Esophagus squamous epithelium (tissue), 5 donors: ENCODE measurements at places on chromosomes 7 and 10. TPM values are rescaled to one million over a fixed set of nuclear protein-coding genes. Genes with fewer than 3 reads are reported as not detected.
A peak's percentile ranks its signal among the peaks of the same experiment; 100 is the strongest.

DNA sequence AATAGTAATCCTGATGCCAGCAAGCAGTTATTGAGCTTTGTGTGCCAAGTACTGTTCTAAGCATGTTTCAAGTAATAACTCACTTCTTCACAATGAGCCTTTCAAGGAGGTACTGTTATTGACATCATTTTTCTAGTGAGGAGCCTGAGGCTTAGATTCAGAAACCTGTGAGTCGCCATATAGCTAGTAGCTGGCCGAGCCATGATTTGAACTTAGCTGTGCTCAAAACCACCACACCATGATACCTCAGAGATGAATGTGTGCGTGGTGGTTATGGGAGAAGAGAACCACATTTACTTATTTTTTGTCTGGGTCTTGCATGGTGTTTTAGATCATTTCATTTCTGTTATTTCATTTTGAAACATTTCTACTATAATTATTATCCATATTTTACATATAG is 578.9 kb downstream of the AUTS2 start:
- no peak overlapping the region for H3K4me3 ChIP-seq
- no peak overlapping the region for H3K27ac ChIP-seq
- H3K27me3 ChIP-seq: no peaks in the 10 kb centered on the region
- DNase-seq: no peak

The PFKP gene
- total RNA-seq: 94.0 TPM

DNA sequence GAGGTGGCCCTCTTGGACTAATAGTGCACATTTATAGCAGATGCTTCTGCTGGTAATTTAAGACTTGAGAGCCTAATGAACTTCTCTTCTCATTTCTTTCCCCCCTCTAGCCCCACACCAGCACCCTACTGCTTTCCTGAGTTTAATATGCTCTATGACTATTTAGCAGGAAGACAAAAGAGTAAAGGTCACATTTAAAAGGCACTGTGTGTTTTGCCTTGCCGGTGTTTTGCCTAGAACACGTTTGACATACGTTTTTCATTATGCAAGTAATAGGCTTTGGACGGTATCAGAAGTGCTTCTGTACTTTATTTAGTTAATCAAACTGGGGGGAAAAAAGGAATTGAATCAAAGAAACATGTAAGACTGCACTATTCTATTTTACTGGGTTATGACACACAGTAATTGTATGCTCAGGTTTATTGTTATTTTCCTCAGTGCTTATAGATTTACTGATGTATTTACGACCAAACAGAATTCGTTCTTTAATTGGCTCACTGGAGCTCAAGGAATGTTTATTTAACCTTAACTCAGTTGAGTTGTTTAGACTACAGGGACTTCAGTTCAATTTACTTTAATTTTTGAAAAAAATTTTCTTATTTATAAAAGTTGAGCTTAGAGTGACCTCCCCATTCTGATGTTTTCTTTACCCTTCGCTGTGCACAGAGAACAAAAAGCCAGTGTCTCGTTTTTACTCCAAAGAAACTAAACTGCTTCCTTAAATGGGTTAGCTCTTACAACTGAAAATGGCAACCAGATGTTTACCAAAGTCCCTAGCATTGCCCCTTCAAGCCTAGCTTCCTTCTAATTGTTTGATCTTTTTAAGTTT is 35.4 kb downstream of the CPED1 start:
- no peaks in the 10 kb centered on the region for H3K36me3 ChIP-seq
- H3K27me3 ChIP-seq: no peaks in the 10 kb centered on the region
- H3K4me3 ChIP-seq: no peak overlapping the region
- H3K27ac ChIP-seq: peak overlapping the region; percentile 49
- DNase-seq: no peak

GRCh38 chr10:80464557-80465450 is 10.7 kb downstream of the TSPAN14 start:
- DNase-seq: no peak
- H3K27ac ChIP-seq: peak overlapping the region; percentile 100
- peaks cover 16% of the 10 kb centered on the region for H3K36me3 ChIP-seq

- H3K27me3 ChIP-seq: peaks cover 17% of the 10 kb centered on the region
- H3K4me3 ChIP-seq: no peak overlapping the region
- no peaks in the 10 kb centered on the region for H3K36me3 ChIP-seq
- H3K4me1 ChIP-seq: no peaks in the 10 kb centered on the region
- H3K27ac ChIP-seq: no peak overlapping the region
- DNase-seq: no peak
Observed at GRCh38 chr10:47077386-47077785, 166.2 kb downstream of the PTPN20 start.

DNA sequence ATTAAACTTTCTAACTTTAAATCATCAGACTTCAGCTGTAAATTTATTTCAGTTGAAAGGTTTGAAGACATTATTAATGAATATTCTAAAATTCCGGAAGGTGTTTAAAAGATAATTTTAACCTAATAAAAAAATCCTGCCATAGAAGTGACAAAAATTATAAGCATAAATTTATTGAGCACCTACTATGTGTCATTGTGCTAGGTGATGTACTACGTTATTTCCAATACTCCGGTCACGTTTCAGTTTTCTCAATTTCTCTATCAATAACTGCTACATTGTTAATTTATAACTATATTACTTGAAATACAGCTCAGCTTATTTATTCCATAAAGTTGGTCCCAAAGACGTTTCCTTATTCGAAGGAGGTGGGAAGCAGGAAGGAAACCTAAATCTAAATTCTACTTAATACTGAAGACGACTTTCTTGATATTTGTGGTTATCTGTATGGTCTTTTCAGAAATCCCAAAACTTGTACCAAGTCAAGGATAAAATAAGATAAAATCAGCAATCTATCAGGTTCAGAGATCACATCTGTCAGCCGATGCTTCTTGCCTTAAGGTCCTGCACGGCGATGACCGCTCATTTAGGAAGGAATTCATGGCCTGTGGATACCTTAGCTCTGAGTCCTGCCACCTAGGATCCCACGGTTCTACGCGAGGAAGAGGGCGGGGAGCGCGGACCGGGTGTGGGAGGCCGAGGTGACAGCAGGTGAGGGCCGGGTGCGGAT is 1.2 kb upstream of the ZEB1 start:
- H3K27ac ChIP-seq: peak overlapping the region; percentile 97
- H3K27me3 ChIP-seq: no peaks in the 10 kb centered on the region
- H3K36me3 ChIP-seq: no peaks in the 10 kb centered on the region

DNA sequence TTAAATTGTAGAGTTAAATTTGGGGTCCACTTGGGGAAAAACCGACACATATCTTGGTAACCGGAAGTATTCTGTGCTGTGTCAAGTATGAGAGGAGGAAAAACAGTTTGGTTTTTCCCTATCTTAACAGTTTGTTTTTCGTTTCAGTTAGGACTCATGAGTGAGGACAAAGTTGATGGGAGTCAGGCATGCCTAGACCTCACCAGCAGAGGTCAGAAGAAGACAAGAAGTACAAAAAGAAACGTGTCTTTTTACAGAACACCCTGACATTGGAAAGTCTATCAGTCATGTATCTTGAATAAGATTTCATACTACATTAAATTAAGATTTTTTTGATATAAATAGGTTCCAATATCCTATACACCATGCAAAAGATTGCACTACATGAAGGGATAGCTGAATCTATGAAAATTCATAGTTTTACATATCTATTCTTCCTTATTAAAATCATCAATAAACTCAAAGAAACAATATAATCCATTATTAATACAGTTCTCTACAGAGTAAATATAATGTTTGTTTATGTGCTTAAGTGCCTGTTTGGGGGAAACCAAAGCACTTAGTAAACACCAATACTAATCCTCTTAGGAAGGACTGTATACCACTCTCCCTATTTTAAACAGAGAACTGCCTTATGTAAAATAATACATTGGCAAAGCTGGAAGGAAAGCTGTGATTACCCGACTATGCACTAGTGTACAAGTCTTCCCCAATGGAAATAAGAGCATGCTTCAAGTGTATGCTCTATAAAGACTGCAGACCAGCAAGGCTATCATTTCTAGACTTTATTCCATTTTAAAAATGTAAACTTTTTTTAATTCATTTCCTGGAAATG is 95.6 kb downstream of the USP6NL start:
- no peak for DNase-seq
- no peaks in the 10 kb centered on the region for H3K36me3 ChIP-seq
- no peaks in the 10 kb centered on the region for H3K27me3 ChIP-seq
- no peaks in the 10 kb centered on the region for H3K4me1 ChIP-seq

GRCh38 chr7:44599222-44599621 is 7.2 kb upstream of the OGDH start:
- no peaks in the 10 kb centered on the region for H3K4me1 ChIP-seq
- H3K4me3 ChIP-seq: no peak overlapping the region
- no peak for DNase-seq
- no peaks in the 10 kb centered on the region for H3K36me3 ChIP-seq

The NT5C3A gene
- 26.5 TPM for total RNA-seq

- peaks cover 66% of the 10 kb centered on the region for H3K4me1 ChIP-seq
- H3K4me3 ChIP-seq: no peak overlapping the region
- H3K27me3 ChIP-seq: no peaks in the 10 kb centered on the region
- peaks cover 37% of the 10 kb centered on the region for H3K36me3 ChIP-seq
Observed at GRCh38 chr7:155754165-155754564, 58.1 kb downstream of the SHH start.

- H3K4me1 ChIP-seq: no peaks in the 10 kb centered on the region
- H3K27ac ChIP-seq: no peak overlapping the region
- H3K27me3 ChIP-seq: no peaks in the 10 kb centered on the region
- no peaks in the 10 kb centered on the region for H3K36me3 ChIP-seq
- DNase-seq: no peak
Observed at GRCh38 chr7:36746347-36746746, 22.1 kb upstream of the AOAH start.

DNA sequence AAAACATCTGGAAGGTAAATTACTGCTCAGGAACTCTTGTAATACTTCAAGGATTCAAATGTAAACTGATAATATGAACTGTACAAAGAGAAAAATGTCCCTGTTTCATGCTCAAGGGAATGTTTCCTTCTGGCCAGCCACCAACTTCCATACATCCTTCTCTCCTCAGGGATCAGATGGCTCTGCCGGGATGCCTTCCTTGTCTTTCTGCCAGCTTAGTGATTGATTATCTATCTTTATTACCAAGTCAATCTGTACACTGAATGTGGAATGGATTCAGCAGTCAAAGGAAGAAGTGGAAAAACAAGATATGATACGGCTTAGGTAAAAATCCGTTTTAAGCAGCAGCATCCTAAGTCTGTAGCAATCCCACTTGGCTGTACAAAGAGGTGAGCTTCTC is 178.3 kb downstream of the PTN start:
- no peak for DNase-seq
- peaks cover 5% of the 10 kb centered on the region for H3K4me1 ChIP-seq
- H3K27me3 ChIP-seq: no peaks in the 10 kb centered on the region
- no peaks in the 10 kb centered on the region for H3K36me3 ChIP-seq

GRCh38 chr10:99431190-99431760 is 851 bp upstream of the GOT1 start:
- peak overlapping the region; percentile 97 for H3K27ac ChIP-seq
- H3K27me3 ChIP-seq: no peaks in the 10 kb centered on the region
- no peaks in the 10 kb centered on the region for H3K36me3 ChIP-seq
- peaks cover 11% of the 10 kb centered on the region for H3K4me1 ChIP-seq
- H3K4me3 ChIP-seq: peak overlapping the region; percentile 72

DNA sequence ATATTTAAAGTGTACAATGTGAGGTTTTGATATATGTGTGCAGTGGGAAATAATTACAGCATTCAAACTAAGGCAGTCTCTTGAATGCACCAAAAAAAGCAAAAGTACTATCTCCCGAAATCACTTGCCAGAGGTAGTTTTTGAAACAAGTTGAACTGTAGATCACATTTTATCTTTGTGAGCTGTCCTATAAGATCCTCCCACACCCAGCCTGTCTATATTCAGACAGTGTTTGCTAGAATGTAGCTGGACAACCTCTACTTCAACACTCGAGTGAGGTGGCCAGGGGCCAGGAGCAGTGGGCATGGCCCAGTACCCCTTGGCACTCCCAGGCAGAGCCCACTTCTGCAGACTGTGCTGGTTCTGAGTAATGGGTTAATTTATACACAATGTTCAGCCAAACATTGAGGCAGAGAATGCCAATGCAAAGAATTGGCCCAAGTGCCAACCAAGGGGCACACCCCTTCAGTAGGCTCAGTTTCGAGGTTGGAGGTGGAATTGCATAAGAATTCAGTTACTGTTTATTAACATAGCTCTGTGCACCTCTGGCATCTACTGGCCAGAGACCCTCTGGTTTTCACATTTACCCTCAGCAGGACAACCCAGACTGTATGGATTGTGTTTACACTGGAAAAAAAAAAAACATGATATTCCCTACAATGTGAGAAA is 70.5 kb downstream of the AHR start:
- DNase-seq: no peak
- H3K27me3 ChIP-seq: no peaks in the 10 kb centered on the region
- H3K36me3 ChIP-seq: no peaks in the 10 kb centered on the region

DNA sequence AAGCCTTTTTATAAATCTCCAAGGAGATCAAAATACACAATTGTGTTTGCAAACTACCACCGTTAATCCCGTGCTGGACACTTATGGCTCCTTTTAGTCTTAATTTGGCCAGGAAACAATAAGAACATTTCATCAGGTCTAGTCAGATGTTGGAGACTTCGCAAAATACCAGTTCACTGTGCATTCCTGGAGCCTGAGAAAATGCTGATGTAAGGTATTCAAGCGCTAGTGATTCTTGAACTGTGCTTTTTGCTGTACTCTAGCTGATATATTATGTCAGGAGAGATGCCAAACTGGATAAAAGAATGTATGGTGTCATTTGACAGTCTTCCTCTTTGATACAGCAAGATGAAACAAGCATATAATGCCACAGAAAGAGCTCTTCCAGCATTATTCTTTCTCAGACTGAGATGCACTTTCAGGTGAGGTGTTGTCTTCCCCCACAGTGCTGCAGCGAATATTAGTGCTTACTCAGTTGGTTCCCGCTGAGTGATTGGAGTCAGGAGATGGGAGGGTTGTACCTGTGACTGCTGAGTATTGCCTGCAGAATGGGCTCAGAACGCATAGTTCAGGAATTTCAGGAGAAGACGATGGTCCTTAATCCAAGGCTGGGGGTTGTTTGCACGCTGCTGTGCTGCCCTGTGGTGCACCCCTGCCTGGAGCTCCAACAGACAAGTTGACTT is 59.2 kb downstream of the OGDH start:
- no peak for DNase-seq
- H3K4me3 ChIP-seq: no peak overlapping the region
- H3K36me3 ChIP-seq: peaks cover 5% of the 10 kb centered on the region
- no peak overlapping the region for H3K27ac ChIP-seq

DNA sequence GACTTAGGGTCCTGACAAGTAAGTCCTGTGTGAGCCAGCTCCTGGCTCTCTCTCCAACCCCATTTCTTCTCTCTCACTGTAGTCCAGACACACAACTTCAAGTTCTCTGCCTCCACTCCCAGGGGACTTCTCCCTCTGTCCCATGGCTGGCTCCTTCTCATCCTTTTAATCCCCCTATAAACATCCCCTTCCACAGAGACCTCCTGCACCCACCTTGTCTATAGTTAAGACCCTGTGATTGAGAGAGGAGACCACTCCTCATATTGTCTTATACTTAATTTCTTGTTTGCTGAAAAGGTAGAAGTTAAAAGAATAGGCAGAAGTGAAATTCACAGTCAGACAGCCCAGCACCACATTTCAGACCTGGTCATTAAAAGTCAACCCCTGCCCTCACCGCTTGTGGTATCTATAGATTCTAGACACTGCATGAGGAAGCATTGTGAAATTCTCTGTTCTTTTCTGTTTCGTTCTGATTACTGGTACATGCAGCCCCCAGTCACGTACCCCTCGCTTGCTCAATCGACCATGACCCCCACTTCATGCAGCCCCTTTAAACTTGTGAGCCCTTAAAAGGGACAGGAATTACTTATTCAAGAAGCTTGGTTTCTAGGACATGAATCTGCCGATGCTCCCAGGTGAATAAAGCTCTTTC is 125.6 kb upstream of the FRMD4A start:
- no peaks in the 10 kb centered on the region for H3K27me3 ChIP-seq
- no peaks in the 10 kb centered on the region for H3K4me1 ChIP-seq
- no peak for DNase-seq
- H3K27ac ChIP-seq: no peak overlapping the region
- H3K36me3 ChIP-seq: no peaks in the 10 kb centered on the region
